ENCODE measurements at places on chromosomes 2 and 18.
A peak's percentile ranks its signal among the peaks of the same experiment; 100 is the strongest.

DNA sequence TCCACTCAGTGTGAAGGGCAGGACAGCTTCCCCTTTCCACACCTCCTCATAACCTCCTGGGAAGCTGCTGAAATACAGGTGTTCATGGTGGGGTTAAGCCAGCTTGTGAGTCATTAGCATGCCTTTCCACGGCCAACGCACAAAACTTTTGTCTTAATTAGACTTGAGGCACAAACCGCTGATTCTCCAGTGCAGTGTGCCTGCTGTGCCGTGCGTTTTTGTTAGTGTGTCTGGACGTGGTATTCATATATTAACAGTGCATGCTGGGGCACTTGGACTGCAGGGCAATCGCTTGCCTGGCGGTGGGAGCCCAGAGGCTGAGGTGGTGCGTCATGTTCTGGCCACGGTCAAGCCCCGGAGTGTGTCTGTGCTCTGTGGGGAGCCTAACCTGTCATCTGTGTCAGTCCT is 156.2 kb downstream of the SH3RF3 start:
- no peak for DNase-seq

GRCh38 chr18:31610286-31611205 is 18.9 kb downstream of the TTR start:
- no peak for DNase-seq

- no peak for DNase-seq
Measured at GRCh38 chr2:164737612-164738081, 104.0 kb downstream of the COBLL1 start.

- DNase-seq, result no peak
Measured at GRCh38 chr18:12463191-12463590, 55.5 kb downstream of the PRELID3A start.

DNA sequence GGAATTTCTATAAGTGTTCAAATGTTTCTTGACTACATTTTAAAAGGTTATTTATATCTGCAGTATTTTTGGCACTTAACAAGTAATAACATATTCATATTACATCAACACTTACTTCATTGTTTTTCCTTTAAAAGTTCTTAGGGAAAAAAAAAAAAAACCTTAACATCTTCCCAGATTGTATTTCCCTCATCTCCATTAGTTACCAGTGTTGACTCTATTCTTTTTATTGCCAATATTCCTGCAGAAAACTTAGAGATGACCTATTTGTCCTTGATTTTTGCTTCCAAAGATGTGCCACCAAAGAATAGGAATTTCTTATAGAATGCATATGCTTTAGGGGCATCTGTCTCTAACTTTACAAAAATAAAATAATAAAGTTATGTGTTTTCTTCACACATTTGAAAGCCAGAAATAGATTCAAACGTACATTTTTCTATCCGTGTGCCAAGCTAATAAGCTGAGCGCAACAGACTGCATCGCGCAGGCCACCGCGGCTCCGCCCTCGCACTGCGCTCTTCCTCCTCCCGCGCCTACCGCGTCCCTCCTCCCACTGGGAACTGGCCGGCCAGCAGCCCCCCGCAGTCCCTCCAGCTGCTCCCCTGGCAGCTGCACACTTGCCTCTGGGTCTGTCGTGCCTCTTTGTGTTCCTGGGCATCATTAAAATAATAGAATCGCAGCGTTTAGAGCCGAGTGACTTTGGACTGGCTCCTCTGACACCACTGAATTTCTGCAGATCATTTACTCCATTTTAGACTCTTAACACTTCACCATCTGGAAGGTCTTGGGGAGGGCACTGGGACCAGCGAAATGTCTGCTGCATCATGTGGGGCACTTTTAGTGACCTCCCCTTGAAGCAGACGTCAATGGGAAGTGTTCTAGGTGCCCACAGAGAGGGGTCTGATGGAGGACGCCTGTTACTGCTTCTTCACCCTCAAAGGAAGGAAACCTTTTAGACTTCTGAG is 21.2 kb upstream of the NAB1 start:
- DNase-seq, result no peak

DNA sequence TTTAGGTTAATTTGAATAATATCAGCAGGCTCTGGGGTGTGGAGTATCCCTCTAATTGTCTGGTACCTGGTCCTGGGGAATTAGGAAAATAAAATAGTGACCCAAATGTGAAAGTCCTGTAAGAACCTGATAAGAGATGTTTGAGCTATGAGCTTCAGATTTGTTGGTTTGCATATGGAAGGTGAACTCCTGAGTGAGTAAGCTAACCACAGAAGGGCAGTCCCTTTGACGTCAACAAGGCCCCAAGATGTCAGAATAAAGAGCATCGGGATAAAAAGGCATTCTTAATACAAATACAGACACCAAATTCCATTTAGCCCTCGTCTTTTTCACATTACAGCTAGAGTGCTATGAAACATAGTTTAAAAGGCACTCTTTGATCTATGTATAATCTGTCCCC is 1366.3 kb upstream of the TMEFF2 start:
- no peak for DNase-seq

- peak; percentile 13 for DNase-seq
Measured at GRCh38 chr2:230941202-230942180, 16.4 kb upstream of the GPR55 start.
